ENCODE measurements at places on chromosomes 2 and 18. TPM values are rescaled to one million over a fixed set of nuclear protein-coding genes. Genes with fewer than 3 reads are reported as not detected.
A peak's percentile ranks its signal among the peaks of the same experiment; 100 is the strongest.

The UGT1A7 gene
- polyA plus RNA-seq = not detected

The NEURL3 gene
- polyA plus RNA-seq = not detected

The GTF2A1L gene
- not detected for polyA plus RNA-seq

The PJVK gene
- polyA plus RNA-seq = 2.3 TPM

The SIX3 gene
- not detected for polyA plus RNA-seq

The PARD6G gene
- not detected for polyA plus RNA-seq

The RIT2 gene
- not detected for polyA plus RNA-seq

The FER1L5 gene
- polyA plus RNA-seq = not detected

The UNC50 gene
- 27.2 TPM for polyA plus RNA-seq

The REEP1 gene
- polyA plus RNA-seq = not detected

The COL5A2 gene
- 0.22 TPM for polyA plus RNA-seq

The CYP1B1 gene
- polyA plus RNA-seq = 0.31 TPM

The MOCOS gene
- not detected for polyA plus RNA-seq

- DNase-seq = no peak
These were observed 1.2 kb upstream of the ZNF892 start for GRCh38 chr2:95206096-95206495.

- no peak for DNase-seq
These were observed 136.7 kb upstream of the ZFP36L2 start for GRCh38 chr2:43363120-43363519.

DNA sequence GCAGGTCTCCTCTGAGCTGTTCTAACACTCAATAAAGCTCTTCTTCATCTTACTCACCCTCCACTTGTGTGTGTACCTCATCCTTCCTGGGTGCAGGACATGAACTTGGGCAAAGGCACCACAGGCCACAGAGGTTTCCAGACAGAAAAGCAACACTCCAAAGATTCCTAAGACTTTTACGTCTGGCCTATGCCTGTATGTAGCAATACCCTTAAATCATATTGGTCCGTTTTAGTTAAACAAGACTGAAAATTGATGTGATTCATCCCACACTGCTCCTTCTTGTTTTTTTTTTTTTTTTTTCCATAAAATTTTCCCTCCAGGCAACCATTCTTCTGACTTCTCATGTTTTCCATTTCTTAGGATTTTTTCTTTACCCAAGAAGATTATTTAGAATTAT lies 404.3 kb downstream of the PID1 start:
- no peak for DNase-seq

- DNase-seq = no peak
These were observed 665 bp upstream of the HRH4 start for GRCh38 chr18:24459772-24460171.

- DNase-seq = peak; percentile 82
These were observed 1.1 kb downstream of the COBLL1 start for GRCh38 chr2:164840458-164840929.

DNA sequence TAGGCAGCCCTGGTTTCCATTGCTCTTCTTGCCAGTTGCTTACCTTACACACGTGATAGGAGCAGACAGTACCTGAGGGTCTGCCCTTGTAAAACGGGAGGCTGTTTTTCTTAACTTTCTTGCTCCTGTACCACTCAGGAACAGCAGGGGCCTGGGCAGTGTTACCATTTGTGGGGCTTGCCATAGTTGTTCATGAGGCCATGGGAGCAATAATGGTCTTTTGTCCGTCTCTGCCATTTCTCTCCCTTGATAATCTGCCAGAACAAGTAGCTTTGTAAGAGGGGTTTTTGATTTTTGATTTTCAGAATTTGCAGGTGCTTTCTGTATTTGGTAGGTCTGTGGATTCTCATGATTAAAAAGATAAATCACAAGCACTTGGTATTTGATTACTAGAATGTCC lies 259.0 kb downstream of the PHLPP1 start:
- no peak for DNase-seq

GRCh38 chr2:121049131-121049530 lies 235.9 kb downstream of the TFCP2L1 start:
- no peak for DNase-seq

DNA sequence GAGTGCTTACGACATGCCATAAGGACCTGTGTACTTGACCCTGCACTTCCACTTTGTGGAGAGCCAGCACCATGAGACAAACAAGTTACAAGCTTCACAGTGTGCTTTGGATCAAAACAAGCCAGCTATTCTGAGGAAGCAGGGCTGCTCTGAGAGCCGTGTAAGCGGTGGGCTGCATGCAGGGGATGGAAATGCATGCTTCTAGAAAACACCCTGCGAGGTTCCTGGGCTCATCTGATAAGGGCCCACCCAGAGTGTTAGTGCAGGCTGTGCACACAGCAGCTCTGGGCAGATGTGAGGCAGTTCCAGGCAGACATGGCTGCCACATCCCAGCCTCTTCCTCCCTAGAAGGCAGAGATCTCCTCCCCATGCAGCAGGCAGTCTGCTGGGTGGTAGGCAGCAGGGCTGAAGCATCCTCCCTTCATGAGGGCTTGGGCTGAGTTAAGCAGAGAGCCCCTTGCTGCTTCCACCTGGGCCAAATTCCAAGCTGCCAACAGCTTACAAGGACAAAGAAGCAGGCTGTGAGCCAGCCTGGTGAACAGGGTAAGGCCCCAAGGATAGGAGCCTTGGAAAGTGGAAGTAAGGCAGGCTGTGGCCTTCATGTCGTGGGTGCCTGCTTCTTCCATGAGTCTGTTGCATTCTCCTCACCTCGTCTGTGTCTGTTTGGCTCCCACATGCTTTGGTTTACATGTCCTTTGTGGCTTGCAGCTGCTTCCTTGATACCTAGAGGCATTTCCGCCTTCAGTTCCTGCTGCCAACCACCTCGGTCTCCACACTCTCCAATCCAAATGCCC lies 7.7 kb downstream of the PSD4 start:
- DNase-seq = no peak

DNA sequence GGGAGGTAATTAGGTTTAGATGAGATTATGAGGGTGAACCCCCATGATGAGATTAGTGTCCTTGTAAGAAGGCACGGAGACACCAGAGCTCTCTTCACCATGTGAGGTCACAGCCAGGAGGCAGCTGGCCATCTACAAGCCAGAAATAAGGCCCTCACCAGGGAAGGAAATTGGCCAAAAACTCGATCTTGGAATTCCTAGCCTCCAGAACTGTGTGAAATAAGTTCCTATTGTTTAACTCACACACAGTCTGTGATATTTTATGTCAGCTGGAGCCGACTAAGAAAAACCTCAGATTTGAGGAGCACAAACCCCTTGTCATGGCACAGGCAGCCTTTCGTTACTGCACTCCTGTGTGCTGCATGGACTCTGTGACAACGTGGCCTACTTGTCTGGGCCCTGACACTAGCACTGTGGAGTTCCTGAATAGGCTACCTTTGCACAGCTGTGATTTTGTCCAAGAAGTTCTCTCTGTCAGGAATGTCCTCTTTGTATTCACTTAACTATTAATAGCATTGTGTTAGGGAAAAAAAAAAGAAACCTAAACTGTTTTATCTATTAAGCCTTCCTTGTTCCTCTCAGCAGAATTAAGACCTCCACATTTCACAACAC lies 319.8 kb downstream of the TDRD15 start:
- DNase-seq = no peak

- DNase-seq = no peak
These were observed 99.7 kb downstream of the RBM43 start for GRCh38 chr2:151161821-151162551.

DNA sequence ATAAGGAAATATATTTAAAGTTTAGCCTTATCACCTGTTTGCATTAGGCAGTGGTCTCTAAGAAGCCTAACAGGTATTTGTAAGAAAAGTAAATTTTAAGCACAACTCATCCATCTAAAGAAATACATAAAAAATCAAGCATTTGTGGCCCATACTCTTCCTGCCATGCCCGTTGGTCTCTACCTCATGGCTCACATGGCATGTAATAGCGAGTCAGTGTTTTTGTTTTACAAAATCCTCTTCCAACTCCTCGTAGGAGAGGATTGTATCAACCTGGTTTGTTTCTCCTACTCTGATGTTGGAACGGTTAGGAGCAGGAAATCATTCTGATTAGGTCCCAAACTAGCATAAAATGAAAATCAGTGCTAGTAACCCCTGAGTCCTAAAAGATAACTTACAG lies 91.8 kb downstream of the FMNL2 start:
- no peak for DNase-seq

- no peak for DNase-seq
These were observed 3.6 kb downstream of the STARD7 start for GRCh38 chr2:96204836-96205624.

DNA sequence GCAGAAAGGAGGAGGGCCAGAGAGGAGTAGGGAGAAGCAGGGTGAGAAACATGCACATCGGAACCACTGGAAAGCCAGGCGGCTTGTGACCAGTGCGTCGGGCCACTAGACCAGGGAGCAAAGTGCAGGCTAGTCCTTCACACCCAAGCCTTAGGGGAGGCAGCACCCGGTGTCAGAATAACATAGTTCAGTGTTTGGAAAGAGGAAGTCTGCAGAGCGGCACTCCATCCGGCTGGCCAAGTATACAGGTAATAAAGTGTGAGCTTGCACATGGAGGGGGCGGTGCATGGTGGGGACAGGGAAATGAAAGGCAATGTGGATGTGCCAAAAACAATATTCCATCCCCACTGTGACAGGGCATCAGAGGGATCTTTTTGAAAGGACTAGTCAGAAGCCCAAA lies 69.7 kb downstream of the ZNF521 start:
- DNase-seq = no peak

DNA sequence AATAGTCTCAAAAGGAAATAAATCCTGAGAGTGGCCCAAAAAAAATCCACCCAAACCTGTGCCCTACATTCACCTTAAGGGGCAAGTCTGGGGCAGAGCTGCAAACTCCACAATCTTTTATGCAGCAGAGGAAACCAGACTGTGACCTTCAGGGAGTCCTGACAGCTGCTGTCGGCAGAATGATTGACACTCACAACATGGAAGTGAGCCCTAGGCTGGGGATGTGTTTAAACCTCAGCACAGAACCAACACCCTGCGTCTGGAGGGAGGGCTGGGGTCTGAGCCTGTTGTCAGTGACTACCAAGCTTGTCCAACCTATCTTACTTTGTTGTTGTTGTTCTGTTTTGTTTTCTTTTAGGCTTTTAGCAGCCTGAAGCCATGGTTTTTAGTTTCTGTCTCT lies 39.6 kb downstream of the CRACDL start:
- no peak for DNase-seq

DNA sequence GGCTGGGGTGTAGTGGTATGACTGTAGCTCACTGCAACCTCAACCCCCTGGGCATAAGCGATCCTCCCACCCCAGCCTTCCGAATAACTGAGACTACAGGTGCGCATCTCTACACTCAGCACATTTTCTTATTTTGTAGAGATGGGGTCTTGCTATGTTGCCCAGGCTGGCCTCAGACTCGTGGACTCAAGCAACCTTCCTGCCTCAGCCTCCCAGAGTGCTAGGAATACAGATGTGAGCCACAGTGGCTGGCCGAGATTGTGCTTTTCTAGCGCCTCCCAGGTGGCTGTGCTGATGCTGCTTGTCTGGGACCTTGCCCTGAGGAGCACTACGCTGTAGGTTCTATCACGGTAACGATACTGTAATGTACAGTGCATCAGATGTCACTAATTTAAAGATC lies 155.6 kb downstream of the AGAP1 start:
- DNase-seq = no peak

DNA sequence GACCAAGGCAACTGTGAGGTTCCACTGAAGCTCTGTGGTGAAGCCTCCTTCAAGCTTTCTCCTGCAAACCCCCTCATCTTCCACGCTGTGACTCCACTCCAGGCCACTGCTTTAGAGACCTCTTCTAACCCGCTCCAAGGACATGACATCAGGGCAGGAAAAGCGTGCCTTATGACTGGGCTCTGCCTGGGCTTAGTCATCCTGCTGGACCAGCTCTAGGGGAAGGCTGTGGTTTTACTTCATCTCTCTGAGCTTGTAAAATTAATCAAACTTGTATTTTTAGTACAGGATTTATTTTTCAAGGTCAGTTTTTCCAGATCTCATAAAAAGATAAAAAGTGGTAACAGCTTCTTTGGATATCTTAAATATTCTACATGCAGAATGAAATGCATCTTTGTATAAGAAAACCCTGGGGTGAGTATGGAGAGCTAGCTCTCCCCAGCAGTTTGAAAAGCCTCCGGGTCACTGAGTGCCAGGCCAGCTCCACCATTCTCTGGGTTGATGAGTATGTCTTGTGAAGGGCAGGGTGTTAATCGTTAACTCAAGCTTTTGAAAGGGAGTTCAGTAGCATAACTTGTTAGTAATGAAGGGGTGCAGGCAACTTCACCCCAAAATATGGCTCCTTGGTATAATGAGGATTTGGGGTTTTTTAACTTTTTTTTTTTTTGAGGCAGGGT lies 33.1 kb upstream of the YPEL5 start:
- no peak for DNase-seq

- DNase-seq = no peak
These were observed 20.2 kb downstream of the KIDINS220 start for GRCh38 chr2:8817221-8817620.

- DNase-seq = no peak
These were observed 9.0 kb downstream of the NCKAP1 start for GRCh38 chr2:183029219-183029618.

DNA sequence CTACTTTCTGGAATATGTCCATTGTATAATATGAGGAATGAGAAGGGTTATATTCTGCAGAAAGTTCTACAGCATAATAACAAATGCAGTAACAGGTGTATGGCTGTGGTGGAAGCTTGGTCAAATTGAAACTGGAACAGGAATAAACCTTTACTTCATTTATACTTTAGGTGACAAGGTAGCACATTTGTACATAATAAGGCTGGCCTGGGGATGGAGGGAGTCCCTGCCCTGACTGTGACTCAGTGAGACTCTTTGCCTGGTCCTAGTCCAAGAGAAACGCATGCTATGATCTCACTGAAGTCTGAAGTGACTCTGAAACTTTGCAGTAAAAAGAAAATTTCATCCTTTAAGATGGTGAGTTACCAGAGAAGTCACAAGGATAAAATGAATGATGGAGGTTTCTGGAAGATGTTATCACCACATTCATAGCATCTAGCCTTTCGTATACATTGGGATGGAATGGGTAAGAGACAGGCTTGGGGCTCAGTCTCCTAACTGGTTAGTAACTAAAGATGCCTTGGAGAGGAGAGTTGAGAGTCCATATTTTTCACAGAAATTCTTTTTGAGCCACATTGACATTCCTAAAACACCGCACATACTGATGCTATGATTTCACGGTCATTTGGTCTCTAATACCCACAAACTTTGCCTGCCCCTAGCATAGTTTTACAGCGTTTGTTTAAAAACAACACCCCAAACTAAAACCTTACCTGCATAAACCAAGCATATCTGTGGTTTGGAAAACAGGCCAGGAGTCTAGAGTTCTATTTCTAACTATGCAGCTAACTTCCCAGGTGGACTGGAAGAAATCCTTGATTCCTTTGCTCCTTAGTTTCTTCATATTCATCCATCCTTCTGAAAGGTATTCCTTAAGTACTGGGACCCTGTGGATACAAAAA lies 42.4 kb upstream of the NABP1 start:
- DNase-seq = no peak

Data from B cell (primary cell).